AG08395 (cell line): ENCODE measurements at places on chromosomes 3 and 15.

DNA sequence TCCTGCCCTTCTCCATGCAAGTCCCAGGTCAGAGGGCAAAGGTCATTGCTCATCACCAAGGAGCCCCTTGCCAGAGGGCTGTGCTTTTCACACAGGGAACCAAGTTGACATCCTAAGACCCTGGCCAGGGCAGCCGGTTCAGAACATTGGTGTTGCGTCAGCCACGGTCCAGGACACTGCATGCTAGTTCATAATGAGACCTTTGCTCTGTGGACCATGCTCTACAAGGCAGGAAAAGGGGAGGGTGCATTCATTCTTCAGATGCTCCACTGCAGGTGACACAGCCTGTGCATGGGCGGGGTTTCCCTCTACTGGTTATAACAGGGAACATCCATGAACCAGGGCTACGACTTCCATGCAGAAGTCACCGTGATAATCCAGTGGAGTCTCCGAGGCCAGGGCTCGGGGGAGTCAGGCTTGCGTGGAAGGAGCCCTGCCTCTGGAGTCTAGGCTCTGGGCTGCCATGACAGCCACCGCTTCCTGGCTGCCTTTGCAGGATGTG, 81.6 kb downstream of the OCA2 start:
- no peak for DNase-seq

DNA sequence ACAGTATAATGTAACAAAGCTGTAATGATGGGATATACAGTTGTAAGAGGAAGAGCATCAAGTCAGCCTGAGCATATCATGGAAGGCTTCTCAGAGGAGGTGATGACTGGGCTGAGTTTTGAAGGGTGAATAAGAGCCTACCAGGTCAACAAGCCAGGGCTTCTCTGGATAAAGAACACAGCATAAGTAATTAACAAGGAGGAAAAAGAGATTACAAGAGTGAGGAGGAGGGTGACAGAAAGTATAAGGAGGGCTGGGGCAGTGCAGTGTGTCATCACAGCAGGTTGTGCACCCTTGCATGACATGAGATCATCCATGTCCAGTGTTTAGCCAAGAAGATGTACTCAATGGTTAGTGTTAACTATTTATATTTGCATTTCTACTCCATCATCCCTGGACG, 16.9 kb upstream of the SPATA12 start:
- no peak for DNase-seq

DNA sequence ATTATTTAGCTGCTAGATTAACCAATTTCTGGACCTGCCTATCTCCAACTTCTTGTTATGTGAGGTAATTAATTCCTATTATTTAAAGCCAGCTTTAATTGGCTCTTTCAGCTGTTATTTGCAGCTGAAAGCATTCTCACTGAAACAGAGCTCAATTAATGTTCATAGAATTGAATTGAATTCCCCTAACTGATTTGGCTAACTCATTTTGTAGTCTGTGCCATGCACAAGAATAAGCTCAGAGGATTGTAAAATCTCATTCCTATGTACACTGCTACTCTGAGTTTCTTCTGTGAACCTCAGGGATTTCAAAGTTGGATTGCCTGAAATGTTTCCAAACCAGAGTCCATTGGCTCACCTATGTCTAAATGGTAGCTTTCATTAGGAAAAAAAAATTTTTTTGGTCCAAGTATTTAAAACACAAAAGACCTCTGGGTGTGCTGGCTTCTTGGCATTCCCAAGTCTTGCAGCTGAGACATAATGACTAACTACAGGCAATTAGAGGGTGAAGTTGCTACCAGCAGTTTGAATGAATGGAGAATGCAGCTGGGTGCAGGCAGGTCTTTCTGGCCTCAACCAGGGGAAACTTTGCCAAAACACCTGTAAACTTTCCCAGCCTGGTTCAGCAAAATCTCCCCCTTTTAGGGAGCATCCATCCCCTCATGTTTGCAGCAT, 134.3 kb downstream of the EDEM1 start:
- DNase-seq = no peak

DNA sequence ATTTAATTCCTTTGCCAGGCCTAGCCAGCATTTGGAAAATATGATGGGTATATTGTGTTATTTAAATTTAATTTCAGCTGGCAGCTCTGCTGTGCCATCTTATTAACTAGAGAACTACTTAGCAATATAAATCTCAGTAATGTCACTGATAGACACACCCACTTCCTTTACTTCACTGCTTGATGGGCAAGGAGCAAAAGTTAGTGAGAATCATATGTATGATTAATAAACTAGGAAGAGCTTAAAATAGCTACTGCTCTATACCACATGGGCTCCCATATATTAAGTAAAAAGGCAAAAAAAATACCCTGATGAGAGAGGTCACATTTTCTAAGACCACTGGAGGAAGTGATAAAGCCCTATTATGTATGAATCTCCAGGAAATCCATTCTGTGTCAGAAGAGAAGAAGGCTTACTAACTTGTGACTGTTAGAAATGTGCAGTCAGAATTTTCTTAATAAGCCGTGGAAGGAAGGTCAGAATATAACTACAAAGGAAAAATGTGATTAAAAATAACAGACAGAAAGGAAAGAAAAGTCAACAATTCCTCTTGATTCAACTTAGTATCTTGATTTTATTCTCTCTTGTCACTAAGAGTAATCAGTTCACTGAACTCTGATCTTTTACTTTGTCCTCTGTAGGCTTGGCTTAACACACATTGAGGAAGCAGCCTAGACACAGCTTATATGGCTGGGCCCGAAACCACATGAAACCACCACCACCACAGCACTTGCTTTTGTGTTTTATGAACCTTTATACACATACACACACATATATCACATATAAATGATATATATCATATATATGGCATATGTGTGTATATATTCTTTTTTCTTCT, 1233.9 kb upstream of the ALCAM start:
- no peak for DNase-seq

GRCh38 chr3:66449411-66449974, 51.3 kb downstream of the LRIG1 start:
- no peak for DNase-seq

- DNase-seq = no peak
These were observed 359.3 kb downstream of the GABRG3 start for GRCh38 chr15:27330326-27330725.

DNA sequence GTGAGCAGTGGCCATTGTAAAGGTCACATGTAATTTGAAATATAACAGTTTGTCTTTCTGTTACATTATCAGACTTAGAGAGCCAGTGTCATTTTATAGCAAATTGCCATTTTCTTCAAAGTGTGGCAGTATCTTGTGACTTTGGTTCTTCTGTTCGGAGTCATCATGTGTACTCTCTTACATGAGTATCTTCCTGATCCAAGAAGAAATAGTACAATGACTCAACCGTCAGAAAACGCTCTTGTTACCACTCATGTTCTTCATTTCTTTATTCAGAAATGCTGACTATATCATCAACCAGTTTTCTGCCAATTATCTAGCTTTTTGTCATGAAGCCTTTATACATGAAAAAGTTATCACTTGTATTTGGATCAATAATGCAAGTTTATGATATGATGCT, 93.6 kb upstream of the CGNL1 start:
- DNase-seq = no peak

DNA sequence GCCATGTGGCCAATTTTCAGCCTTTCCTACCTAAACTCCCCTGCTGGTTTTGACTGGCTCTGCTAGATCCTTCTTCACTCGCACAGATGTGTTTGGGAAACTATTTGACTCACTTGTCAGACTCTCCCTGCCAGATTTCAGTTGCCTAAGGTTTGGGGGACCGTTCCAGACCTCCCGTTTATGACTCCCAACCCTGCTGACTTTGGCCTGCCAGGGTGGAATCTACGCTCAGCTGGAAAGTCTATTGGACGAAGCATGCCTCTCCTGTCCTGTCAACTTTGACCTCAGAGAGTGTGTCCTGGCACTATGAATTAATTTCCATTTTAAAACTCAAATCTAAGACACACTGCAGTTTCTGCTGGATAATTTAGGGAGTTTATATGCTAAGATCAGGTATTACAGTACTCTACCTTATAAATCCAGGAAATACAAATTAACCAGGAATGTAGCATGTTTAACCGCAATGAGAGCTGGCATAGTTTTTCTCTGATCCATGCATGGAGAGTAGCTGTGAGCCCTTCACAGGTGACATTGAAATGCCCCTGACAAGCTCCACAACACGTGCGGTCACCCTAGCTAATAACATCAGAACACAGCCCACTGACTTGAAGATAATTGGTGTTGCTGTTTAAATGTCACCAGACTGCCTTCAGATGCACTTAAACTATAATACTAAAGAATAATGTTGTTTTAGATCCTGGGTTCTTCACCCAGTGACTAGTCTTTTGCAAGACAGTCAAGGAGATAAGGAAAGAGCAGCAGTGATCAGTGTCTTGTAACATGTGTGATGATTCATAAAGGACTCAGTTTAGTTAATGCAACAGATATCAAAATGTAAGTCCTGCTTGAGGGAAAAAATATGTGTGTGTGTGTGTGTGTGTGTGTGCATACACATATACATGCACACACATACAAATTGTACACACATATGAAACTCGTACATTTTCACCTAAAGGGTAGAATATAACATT, 223.0 kb upstream of the MCTP2 start:
- DNase-seq = no peak

- no peak for DNase-seq
These were observed 92.9 kb downstream of the TPRA1 start for GRCh38 chr3:127497676-127498075.

GRCh38 chr15:96180087-96180748, 150.3 kb upstream of the NR2F2 start:
- no peak for DNase-seq

GRCh38 chr3:54366007-54366750, 243.8 kb downstream of the CACNA2D3 start:
- DNase-seq = no peak

DNA sequence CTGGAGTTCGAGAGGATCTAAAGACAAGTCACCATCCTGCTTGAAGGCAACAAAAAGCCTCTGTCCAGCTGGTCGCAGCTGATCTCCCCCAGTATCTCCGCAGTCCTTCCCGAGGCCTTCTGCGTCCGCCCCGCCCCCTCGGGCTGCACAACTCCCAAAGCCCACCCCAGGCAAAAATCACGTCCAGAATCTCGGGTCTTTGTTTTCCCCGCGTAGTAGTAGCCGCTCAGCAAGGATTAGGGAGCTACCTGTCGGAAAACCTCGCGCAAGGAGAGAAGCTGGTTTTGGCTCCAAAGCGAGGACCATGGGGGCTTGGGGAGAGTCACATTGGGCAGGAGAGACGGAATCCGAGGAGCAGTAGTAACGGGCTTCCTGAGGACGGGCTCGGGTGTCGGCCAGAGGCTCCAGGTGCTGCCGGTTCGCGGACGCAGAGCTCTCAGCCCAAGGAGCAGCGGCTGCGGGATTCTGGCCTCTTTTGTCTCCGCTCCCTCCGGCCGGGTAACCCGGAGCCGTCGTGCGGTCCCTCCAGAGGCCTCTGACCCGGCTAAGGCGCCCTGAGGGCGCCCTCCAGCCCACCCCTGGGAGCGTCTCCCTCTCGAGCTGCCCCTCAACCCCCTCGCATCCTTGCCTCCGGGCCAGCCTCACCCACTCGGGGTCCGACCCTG, 401 bp downstream of the ZSCAN29 start:
- peak; percentile 40 for DNase-seq

DNA sequence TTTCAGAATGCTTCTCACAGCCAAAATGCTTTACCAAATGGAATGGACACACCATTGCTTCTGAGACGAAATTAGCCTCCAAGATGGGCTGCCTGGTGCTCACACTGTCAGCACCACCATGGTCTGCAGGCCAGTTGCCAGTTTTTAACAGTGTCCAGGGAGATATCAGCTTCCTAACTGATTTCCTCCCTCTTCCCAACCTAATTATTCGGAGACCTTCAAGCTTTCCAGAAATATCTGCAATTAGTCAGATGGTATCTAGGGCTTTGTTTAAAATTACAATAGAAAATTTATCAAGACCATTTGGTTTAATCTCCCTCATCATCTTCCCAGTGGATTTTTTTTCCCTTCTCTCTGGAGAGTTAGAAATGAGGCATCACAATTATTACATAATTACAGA, 287.5 kb downstream of the ZPLD1 start:
- DNase-seq = no peak

- DNase-seq = no peak
These were observed 141.4 kb downstream of the VPS8 start for GRCh38 chr3:184953401-184953800.

DNA sequence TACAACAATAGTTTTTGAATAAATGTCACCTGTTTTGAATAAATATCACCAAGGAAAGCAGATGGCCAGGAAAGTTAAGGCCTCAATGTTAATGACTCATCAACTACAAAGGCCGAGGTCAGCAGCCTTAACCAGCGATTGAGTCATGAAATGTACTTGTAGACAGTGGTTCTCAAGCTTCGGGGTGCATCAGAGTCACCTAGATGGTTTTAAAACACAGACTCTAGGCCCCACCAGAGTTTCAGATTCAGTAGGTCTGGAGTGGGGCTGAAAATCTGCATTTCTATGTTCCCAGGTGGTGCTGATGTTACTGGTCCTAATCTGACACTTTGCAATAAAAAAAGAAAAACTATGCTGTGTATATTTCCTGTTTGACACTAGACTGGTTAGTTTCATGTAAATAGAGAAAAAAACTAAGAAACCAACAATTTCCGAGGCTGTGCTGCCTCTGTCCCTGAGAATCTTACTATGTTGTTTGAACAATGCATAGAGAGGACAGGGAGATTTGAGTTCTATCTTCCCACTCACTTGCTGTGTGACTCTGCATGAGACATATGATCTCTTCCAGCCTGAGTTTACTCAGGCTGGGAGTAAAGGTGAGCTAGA, 9.8 kb downstream of the RAB27A start:
- peak; percentile 70 for DNase-seq

DNA sequence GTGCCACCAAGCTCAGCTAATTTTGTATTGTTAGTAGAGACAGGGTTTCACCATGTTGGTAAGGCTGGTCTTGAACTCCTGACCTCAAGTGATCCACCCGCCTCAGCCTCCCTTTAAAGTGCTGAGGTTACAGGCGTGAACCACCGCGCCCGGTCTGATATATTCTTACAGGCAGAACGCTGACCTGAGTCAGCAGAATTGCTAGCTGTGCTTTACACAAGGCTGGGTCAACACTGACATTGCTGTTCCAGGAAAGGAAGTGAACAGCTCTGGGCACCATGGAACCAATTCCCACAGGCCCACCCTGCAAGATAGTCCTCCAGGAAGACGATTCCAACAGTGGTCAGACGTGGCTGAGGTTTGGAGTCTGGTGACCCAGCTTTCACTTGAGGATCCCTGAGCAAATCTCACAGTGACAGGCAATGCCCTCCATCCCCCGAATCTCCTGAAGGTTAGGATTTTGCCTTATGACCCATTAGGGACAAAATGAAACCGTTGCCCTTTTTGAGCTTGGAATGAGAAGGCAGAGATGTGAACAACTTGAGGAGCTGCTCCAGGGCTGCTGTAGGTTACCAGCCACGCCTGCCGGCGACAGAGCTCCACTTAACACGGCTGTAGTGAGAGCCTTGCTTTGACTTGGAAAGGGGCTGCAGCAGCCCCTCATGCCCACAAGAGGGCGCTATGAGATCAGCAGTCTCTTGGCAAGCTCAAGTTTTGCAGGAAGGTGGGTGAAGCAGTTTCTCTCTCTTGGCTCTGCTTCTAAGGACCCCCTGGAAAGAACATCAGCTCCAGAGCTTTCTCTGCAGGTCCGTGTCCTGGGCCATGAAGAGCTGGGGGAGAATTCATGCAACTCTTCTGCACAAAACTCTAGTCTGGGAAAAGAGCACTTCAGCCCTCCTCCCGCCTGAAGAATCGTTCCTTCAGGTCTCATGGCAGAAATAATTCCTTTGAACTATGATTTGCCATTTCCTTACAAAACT, 74.1 kb downstream of the SENP2 start:
- peak; percentile 75 for DNase-seq
